ENCODE measurements at places on chromosomes 3 and 15.

DNA sequence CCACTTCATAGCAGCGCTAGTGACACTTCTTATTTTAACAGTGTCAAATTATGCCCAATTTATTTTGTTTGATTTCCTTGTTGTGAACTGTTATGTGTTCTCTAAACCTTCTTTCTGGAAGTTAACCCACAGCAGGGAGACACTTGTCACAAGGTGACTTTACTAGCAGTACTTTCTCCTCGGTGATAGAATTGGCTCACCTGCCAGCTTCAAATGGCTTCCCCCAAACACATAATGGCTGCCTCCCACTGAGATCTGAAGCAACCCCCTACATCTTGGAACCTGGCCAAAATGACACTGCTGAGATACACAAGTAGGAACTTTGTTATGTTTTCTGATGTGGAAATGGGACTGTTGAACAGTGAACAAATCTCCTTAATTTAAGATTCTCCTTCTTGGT is 238.8 kb upstream of the DPH6 start:
- no peak for DNase-seq

GRCh38 chr3:1092771-1093170 is at the start of gene CNTN6:
TSS of gene CNTN6 (plus strand) at chr3:1093024. CDS start at chr3:1148009, 54,985 bp downstream.
- no peak for DNase-seq

DNA sequence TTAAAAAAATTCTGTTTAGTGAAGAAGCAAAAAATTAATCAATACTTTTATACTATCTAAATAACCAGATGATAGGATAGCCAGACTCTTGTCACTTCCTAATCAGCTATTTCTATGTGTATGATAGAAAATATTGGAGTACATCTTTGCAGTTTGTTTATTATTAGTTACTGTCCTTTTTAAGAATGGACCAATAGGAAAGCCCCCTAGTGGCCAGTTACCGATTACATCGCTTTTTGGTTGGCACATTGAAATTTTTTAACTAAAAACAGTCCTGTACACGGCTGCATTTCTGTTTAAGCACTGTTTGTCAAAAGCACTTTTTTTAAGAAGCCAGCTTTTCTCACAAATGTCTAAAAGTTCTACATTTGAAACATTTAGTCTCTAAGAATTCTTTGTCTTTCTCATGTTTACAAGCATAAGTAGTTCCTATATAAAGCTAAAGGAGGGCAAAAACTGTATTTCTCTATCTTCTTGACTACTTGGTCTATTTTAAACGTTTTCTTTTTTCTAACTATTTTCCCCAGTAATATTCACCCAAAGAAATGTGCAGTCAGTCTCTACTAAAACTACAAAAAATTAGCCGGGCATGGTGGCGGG is 253.2 kb upstream of the LRTM1 start:
- no peak for DNase-seq

DNA sequence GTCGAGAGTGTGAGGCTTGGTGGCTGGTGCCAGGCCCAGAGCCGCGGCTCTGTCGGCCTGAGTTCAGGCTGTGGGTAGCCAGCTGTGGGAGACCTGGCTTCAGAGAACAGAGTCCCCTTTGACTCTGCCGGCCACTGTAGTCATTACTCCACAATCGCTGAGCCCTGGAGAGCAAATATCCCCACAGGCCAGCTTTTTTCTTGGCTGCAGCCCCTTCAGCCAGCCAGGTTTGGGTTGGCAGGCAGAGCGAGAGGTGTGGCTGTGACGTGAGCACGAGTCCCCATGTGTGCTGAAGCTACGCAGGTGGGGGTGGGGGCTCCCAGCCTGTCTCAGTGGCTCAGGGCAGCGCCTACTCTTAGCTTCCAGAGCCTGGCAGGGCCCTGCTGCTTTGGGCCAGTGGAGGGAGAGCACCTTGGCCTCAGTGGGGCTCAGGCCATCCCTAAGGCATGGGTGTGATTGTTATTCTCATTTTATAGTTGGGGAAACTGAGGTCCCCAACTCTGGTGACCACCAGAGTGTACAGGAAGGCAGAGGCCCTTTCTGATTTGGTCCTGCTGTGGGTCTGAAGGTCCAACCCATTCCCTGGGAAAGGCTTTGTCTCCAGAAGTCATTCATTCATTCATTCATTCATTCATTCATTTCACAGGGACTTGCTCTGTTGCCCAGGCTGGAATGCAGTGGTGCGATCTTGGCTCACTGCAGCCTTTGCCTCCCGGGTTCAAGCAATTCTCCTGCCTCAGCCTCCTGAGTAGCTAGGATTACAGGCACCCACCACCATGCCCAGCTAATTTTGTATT is 45.7 kb upstream of the LCTL start:
- no peak for DNase-seq

DNA sequence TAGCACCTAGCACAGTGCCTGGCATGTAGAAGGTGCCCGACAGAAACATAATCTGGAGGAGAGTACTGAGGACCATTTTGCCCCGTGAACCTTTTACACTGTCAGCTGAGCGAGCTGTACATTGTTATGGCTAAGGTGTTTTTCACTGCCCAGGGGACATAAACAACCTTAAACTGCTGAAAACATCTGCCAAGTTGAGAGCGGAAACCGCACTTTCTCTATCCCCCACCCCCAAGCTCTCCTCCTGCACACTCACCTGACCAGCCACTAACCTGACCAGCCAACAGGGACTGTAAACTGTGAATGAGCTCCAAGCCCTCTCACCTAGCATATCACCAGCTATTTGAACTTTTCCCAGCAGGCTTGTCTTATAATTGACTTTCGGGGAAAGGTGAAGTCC is 17.6 kb downstream of the RAB43 start:
- DNase-seq: no peak

DNA sequence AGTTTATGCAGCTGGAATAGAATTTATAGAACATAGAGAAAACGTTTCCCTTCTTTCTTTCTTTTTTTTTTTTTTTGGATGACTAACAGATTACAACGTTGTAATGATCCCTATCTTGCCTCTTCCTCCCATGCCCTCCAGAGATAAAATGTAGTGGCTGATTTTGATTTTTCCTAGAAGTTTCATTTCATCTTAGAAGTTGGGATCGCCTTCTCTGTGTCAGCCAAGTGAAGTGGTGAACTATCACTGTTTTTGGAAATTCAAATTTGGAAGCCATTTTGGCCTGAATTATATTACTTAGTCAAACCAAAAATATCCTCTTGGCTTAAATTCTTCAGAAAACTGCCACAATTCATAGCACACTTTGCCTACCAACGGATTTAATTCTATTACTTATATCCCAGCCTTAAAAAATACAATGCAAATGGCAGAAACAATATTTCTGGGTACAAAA is 1025.5 kb upstream of the NR2F2 start:
- no peak for DNase-seq

- peak; percentile 71 for DNase-seq
These were observed 3.4 kb downstream of the RNU6-1 start for GRCh38 chr15:67836477-67836876.

- no peak for DNase-seq
These were observed 160.1 kb upstream of the CCDC54 start for GRCh38 chr3:107217172-107217571.

GRCh38 chr15:39744334-39745103 is 38.1 kb downstream of the FSIP1 start:
- no peak for DNase-seq
